Stimulated activated naive CD8-positive, alpha-beta T cell treated with anti-CD3 and anti-CD28 coated beads, Interleukin-15, Interleukin-2, amounts not matched to agents 100 U/mL and 50 U/mL, for 24 hours (primary cell): ENCODE measurements at places on chromosomes 4 and X.

- no peak for DNase-seq
Measured at GRCh38 chr4:15226203-15226602, 201.6 kb upstream of the C1QTNF7 start.

- DNase-seq: no peak
Measured at GRCh38 chrX:96480081-96480480, 204.6 kb upstream of the DIAPH2 start.

DNA sequence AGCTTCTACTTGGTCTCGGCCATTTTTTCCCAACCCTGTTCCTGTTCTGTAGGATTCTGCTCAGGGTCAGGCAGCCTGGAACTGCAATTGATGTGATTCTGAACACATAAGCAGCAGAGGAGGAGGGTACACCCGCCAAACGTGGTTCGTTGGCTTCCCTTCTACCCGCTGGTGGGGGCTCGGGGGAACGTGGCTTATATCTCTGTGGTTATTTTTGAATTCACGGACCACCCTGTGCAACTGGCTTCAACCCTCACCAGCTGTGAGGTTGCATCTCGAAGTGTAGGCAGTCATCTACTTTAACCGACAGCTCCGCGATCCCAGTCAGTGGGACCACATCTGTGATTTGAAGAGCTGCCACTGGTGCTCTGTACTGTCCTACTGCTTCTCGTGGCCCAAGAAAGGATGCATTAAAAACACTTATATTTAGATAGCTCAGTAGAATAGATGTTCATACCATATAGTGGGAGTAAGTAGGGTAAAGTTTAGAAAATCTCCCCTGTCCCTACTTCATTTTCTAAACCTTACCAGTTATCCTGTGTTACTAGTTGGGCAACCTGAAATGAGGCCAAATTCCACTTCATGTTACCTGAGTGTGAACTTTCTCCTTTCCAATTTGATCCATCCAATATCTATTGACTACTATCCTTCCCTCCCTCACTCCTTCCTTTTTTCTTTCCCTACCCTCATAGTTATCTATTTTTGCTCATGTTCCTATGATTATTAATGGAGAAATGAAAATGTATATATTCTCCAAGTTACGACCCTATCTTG lies 80.4 kb upstream of the BCOR start:
- no peak for DNase-seq

DNA sequence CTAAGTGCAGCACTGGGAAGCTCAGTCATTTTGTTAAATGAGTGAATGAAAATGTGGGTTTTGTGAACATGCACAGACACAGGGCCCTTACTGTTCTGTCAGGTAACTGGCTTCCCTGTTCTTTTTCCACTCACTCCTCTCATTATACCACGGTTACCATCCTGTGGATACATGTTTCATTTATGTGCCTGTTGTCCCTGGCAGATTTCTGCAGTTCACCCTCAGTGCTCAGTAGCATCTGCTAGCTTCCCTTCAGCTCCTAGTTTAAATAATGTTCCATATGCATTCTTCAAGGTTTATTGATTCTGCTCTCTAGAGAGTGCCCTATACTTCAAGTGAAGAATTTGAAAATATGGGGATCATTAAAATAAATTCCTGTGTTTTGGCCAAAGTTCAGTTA lies 1634.3 kb upstream of the ADGRL3 start:
- no peak for DNase-seq

- DNase-seq: no peak
Measured at GRCh38 chr4:155999725-156000124, 46.1 kb upstream of the CTSO start.

- no peak for DNase-seq
Measured at GRCh38 chr4:152357206-152357605, 178.7 kb downstream of the FBXW7 start.

DNA sequence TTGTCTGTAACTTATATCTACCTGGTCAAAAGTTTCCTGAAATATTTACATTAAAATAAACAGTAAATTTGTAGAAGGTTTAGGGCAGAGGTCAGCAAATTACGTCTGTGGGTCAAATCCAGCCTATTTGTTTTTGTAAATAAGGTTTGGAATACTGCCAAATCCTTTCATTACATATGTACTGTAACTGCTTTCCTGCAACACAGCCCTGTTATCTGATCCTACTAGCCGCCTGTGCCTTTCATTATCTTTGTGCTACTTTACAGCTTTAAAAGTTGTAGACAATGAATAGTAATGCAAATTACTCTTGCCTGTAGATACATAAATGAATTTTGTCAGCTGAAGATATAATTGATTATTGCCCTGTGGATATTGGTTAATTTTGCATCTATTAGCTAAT lies 369.6 kb upstream of the SLC7A11 start:
- DNase-seq: no peak

DNA sequence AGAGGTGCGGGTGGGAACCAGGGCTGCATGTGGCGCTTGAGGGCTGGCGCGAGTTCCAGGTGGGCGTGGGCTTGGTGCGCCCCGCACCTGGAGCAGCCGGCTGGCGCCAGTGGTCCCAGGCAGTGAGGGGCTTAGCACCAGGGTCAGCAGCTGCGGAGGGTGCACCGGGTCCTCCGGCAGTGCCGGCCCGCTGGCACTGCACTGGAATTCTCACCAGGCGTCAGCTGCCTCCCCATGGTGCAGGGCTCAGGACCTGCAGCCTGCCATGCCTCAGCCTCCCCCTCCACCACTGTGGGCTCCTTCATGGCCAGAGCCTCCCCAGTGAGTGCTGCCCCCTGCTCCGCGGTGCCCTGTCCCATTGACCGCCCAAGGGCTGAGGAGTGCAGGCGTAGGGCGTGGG lies 174.0 kb downstream of the ADAM29 start:
- no peak for DNase-seq

- DNase-seq: no peak
Measured at GRCh38 chr4:19683426-19683825, 568.3 kb upstream of the SLIT2 start.
